PC-9 (cell line): ENCODE measurements at places on chromosomes 13 and 19. TPM values are rescaled to one million over a fixed set of nuclear protein-coding genes. Genes with fewer than 3 reads are reported as not detected.

- no peak overlapping the region for H3K4me3 ChIP-seq
- no peaks in the 10 kb centered on the region for H3K4me1 ChIP-seq
- H3K36me3 ChIP-seq: no peaks in the 10 kb centered on the region
- DNase-seq: no peak
Measured at GRCh38 chr13:42638101-42638500, 64.1 kb downstream of the TNFSF11 start.

- H3K4me3 ChIP-seq: no peak overlapping the region
- no peaks in the 10 kb centered on the region for H3K27me3 ChIP-seq
- H3K27ac ChIP-seq: no peak overlapping the region
- no peaks in the 10 kb centered on the region for H3K36me3 ChIP-seq
- H3K4me1 ChIP-seq: no peaks in the 10 kb centered on the region
- DNase-seq: no peak
Measured at GRCh38 chr13:63578796-63579195, 2163.1 kb upstream of the PCDH20 start.

DNA sequence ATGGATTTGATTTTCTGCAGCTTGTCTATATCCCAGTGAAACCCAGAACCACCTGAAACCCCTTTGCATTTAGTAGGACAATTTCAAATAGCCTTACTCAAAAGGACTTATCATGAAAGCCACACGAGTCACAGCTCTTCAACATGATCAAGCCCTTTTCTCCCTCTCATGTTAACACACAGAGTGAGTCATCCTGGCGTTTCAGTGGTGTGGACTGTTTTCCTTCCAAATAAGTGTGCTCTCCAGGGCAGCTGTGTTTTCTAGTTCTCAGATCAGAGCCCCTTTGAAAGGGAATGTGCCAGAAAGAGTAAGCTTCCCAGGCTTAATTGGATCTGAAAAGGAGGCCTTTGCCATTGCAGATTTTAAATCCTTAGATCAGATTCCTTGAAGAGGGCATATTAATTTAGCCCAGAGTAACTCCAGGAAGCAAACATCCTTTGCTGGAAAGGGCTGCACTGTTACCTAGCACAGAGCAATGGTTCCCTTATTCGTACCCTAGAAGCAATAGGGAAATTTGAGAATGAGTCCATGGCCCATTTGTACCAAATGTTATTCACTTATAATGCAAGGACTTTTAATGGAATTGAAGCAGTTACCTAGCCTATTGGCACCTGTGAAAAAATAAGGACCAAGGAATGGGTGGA lies 51.3 kb downstream of the ERICH6B start:
- no peak overlapping the region for H3K27ac ChIP-seq
- H3K27me3 ChIP-seq: peaks cover 44% of the 10 kb centered on the region
- no peak for DNase-seq
- no peak overlapping the region for H3K4me3 ChIP-seq
- H3K4me1 ChIP-seq: no peaks in the 10 kb centered on the region

DNA sequence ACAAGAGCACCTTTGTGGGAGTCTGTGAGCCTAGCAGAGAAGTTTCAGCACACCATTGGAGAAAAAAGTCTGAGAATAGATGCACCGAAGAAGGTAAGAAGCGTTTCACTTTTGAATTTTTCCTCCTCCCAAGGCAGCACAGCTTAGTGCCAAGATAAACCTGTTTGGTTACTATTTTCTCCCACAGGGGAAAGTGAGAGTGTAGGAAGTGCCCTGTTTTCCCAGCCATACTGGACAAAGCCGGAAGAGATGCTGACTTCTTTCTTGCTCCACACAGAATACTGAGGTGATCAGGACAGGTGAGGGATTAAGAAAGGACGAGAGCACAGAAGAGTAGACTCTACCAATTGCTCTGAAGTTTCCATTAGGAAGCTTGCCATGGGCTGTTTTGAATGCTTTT lies 1011.0 kb upstream of the MIR17HG start:
- H3K4me3 ChIP-seq: no peak overlapping the region
- no peaks in the 10 kb centered on the region for H3K27me3 ChIP-seq
- no peaks in the 10 kb centered on the region for H3K36me3 ChIP-seq
- DNase-seq: no peak

- DNase-seq: no peak
- no peaks in the 10 kb centered on the region for H3K4me1 ChIP-seq
- no peak overlapping the region for H3K4me3 ChIP-seq
- H3K27ac ChIP-seq: no peak overlapping the region
- no peaks in the 10 kb centered on the region for H3K36me3 ChIP-seq
Measured at GRCh38 chr19:54668353-54668752, 5.6 kb downstream of the LILRB4 start.

DNA sequence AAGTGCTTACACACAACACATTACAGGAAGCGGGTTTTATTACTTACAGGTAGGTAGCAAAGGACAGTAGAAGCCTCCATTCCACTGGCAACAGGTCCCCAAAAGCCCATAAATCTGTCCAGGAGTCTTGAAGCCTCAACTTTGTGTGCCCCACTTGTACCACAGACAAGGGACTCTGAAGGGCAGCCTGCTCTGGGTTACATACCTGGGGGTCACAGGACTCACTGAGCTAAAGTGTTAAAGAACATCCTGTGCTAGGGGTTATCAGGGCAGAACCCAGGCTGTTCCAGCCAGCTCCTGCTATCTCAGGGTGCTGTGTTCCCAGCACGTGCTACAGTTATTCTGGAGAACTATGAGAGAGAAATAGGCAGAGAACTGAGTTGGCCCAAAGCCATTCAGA lies 230.9 kb upstream of the SLC10A2 start:
- no peaks in the 10 kb centered on the region for H3K27me3 ChIP-seq
- H3K4me3 ChIP-seq: no peak overlapping the region
- H3K4me1 ChIP-seq: no peaks in the 10 kb centered on the region
- no peaks in the 10 kb centered on the region for H3K36me3 ChIP-seq
- DNase-seq: no peak

DNA sequence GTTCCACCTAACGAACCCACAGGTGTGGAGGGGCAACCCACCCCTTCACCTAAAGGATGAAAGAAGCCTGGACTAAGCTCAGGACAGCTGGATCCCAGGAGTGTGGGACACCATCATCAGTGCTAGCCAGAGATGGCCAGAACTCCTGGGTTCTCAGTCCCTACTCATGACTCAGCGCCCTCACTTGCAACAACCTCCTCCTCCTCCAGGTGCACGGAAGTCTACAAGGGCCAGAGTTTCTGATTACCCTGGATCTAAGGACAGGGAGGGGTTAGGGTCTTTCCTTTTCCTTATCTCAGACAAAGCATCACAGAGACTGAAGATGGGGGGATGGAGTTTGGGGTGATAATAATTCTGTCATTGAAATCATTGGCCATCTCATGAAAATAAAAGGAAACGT lies 8.0 kb downstream of the TULP2 start:
- no peak for DNase-seq
- no peak overlapping the region for H3K4me3 ChIP-seq
- no peaks in the 10 kb centered on the region for H3K4me1 ChIP-seq
- H3K27me3 ChIP-seq: no peaks in the 10 kb centered on the region

DNA sequence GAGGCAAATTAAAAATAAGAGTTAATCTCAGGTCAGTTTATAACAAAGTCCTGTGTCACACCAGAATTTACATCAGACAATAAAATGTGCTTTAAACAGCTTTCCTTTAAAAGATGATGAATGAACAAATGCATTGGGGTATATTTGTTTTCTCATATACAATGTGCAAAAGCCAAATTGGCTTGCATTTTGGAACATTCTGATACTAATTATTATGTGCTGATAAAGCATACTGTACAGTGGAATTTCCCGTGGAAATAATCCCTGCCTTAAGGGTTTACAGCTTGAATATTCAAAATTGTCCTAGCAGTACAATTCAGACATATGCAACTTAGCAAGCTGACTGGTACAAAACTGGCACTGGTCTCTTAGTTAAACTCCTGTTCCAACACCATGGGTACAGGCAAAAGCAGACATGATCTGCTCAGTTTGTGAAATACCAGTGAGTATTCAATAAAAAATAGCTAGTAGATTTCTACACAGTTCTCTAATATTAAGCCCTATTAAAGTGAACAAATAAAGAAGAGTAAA lies 373.4 kb downstream of the SLITRK1 start:
- H3K36me3 ChIP-seq: no peaks in the 10 kb centered on the region
- DNase-seq: no peak
- H3K27me3 ChIP-seq: no peaks in the 10 kb centered on the region
- H3K27ac ChIP-seq: no peak overlapping the region

GRCh38 chr19:28694812-28695211 lies 518.1 kb downstream of the UQCRFS1 start:
- DNase-seq: no peak
- H3K27ac ChIP-seq: no peak overlapping the region
- H3K4me1 ChIP-seq: no peaks in the 10 kb centered on the region
- no peak overlapping the region for H3K4me3 ChIP-seq
- no peaks in the 10 kb centered on the region for H3K36me3 ChIP-seq
- H3K27me3 ChIP-seq: no peaks in the 10 kb centered on the region

GRCh38 chr13:114059946-114060860 lies 72.2 kb downstream of the RASA3 start:
- peaks cover 27% of the 10 kb centered on the region for H3K4me1 ChIP-seq
- no peak overlapping the region for H3K4me3 ChIP-seq
- DNase-seq: no peak

DNA sequence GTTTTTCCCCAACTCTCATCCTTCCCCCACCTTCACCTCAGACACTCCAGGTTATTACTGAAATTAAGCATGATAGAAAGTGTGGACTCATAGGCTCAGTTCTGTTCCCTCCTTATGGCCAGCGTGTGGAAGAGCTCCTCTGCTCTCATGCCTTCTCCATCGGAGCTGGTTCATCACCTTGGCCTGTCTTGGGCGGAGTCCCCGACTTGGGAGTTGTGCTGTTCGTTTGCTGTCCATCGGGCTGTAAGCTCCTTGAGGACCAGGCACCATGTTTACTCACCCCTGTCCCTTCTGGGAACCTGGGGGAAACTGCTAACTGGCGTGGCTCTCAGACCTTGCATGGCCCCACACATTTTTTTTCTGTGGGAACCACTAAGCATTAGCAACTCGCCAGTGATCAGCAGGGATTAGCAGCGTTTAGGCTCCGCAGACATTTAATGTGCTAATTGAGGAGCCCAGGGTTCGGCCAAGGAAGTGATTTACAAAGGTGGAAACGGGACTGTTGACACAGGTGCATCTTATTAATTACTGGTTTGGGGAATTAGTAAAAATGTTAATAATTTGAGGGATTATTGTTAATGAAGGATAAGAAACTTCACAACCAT lies 123.8 kb downstream of the TM9SF2 start:
- H3K27ac ChIP-seq: no peak overlapping the region
- no peaks in the 10 kb centered on the region for H3K4me1 ChIP-seq
- H3K36me3 ChIP-seq: no peaks in the 10 kb centered on the region
- no peak for DNase-seq
- no peaks in the 10 kb centered on the region for H3K27me3 ChIP-seq

- no peak overlapping the region for H3K4me3 ChIP-seq
- no peaks in the 10 kb centered on the region for H3K27me3 ChIP-seq
- H3K36me3 ChIP-seq: no peaks in the 10 kb centered on the region
- no peaks in the 10 kb centered on the region for H3K4me1 ChIP-seq
- no peak for DNase-seq
Measured at GRCh38 chr13:24613755-24614154, 66.5 kb upstream of the ATP12A start.

Gene ALOX5AP
- not detected in 2 replicates for total RNA-seq

Gene CCDC8
- total RNA-seq: 3.9 and 4.2 TPM in 2 replicates

Gene NAPSA
- 1.7 and 1.8 TPM in 2 replicates for total RNA-seq

Gene NECTIN2
- total RNA-seq: 115 and 136 TPM in 2 replicates

Gene CLDN10
- not detected in 2 replicates for total RNA-seq

Gene NKPD1
- total RNA-seq: 0.37 and 0.75 TPM in 2 replicates

Gene ERFL
- total RNA-seq: 0.65 and 0.98 TPM in 2 replicates

Gene LILRB1
- not detected in 2 replicates for total RNA-seq

Gene TMEM143
- total RNA-seq: 24.8 and 31.3 TPM in 2 replicates

Gene SLC15A1
- total RNA-seq: 0.55 and 0.65 TPM in 2 replicates

Gene PTH2
- not detected in 2 replicates for total RNA-seq
